HT-29 (cell line): ENCODE measurements at places on chromosomes 12 and 14.
A peak's percentile ranks its signal among the peaks of the same experiment; 100 is the strongest.

DNA sequence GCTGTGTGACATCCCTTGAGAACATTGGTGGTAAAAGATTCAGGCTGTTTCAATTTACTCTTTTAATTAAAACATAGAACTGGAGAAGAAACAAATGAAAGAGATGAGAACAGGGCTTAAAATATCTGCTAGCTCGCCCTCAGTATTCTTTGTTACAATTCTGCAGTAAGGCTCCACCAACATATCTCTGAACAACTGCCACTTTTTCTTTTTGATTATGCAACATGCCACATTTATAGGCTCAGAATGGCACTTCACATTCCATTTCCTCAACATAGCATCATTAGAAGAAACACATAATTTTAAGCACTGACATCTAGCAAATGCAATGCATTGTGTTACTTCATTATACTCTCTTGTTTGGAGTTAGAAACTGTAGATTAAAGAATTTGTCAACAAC lies 1315.2 kb downstream of the LRFN5 start:
- no peak for DNase-seq

DNA sequence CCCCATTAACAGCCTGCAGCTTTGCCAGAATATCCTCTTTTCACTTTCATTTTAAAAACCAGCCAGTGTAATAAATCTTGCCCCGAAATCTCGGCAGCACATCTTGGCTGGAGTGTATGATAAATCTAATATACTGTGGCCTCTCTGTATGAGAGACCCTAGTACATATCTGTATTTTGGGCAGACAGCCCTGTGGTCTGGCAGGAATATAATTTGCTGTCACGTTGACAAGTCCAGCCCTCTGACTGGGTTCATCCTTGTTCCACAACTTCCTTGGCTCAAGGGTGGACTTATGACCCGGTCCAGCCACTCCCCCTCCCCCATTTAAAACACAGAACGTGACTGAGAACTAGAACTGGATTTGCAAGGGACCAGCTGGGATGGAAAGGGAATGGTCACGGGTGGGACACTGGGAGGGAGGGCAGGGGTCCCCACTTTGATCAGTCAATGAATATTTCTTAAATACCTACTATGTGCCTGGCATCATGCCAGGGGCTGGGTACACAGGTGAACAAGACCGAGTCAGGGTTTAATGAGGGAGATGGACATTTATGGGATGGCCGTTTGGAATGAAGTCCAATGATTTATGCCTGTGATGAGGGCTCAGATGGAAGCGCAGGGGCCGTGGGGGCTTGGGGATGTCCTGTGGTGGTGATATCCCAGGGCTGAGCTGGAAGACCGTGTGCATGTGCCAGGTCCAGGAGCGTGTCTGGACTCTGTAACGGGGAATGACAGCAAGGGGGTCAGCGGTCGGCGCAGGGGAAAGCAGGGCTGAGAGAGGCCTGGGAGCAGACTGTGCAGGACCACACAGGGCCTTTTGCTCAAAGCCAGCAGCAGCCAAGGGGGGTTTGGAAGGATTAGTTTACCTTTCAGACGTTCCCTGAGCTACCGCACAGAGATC lies 190.5 kb downstream of the PHETA1 start:
- no peak for DNase-seq

GRCh38 chr12:62006076-62006732 lies 254.0 kb upstream of the USP15 start:
- DNase-seq = peak; percentile 54

- no peak for DNase-seq
Measured at GRCh38 chr14:51167587-51168214, 72.3 kb upstream of the TMX1 start.

DNA sequence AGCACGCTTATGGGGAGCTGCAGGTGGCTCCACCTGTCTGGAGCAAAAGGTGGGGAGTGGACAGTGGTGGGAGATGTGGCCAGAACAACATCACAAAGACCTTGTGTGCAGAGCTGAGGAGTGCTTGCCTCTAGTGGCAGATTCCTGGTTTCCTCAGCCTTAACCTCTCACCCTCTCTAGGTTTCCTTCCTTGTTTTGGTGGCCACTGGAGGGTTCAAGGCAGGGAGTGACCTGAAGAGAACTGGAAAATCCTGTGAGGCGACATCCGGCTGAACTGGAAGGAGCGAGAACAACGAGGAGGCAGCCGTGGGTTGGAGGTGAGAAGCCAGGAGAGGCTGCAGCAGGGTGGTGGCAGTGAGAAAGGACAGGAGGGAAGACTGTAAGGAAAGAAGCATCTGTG lies 6.3 kb upstream of the FLVCR2 start:
- DNase-seq = peak; percentile 37

DNA sequence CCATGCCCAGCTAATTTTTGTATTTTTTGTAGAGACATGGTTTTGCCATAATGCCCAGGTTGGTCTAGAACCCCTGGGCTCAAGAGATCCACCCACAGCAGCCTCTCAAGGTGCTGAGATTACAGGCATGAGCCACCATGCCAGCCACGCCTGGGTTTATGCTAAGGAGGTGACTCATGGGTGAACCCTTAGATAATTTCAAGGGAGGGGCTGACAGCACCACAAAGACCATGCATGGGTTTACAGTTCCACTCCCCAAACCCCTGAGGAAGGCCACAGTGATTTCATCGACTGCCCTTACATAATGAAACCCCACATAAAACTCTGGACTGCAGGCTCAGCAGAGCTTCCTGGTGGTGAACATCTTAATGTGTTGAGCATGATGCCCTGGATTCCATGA lies 33.7 kb downstream of the TMEM132D start:
- no peak for DNase-seq

DNA sequence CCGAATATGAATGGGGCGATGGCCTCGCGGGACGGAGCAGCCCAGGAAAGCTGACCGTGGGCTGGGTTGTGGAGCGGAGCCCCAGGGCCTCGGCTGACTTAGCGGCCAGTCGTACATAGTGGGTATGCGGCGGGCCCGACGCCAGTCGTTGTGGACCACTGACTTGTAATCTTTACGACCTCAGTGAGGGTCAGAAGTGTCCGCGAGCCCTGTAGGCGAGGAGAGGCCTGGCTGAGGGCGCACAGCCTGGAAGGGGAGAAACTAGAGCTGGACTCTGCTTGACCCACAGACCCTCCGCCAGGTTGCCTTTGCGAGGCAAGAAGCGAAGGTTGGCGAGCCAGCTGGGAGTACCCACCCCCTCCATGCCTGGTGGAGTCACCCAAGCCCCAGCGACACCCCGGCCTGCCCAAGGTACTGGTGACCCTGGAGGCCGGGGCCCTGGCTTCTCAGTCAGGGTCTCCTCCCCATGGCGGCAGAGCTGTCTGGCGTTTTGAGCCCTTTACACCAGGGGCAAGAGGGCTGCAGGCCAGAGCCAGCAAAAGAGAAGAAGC lies 15.6 kb upstream of the DYNC1H1 start:
- DNase-seq = no peak

- no peak for DNase-seq
Measured at GRCh38 chr12:15558915-15559528, 230.2 kb downstream of the EPS8 start.

DNA sequence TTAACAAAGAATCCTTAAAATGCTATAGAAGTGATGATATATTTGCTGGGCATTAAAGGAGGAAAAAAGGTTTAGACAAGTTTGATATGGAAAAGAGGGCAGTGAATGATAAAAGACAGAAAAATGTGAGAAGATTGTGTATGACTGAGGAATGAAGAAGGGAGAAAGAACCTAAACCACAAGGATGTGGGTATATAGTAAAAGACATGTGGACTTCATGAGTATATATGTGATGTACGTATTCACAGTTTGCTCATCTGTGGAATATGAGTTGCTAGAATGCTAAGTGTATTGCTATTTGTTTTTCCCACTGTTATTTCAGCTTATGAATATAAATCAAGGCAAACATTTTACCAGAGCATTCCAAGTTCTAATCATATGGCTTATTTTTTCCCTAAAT lies 2.1 kb upstream of the SLC16A7 start:
- no peak for DNase-seq

- no peak for DNase-seq
Measured at GRCh38 chr12:72136792-72137191, 135.4 kb upstream of the TRHDE start.

- no peak for DNase-seq
Measured at GRCh38 chr12:108547686-108548085, 13.3 kb downstream of the SART3 start.

DNA sequence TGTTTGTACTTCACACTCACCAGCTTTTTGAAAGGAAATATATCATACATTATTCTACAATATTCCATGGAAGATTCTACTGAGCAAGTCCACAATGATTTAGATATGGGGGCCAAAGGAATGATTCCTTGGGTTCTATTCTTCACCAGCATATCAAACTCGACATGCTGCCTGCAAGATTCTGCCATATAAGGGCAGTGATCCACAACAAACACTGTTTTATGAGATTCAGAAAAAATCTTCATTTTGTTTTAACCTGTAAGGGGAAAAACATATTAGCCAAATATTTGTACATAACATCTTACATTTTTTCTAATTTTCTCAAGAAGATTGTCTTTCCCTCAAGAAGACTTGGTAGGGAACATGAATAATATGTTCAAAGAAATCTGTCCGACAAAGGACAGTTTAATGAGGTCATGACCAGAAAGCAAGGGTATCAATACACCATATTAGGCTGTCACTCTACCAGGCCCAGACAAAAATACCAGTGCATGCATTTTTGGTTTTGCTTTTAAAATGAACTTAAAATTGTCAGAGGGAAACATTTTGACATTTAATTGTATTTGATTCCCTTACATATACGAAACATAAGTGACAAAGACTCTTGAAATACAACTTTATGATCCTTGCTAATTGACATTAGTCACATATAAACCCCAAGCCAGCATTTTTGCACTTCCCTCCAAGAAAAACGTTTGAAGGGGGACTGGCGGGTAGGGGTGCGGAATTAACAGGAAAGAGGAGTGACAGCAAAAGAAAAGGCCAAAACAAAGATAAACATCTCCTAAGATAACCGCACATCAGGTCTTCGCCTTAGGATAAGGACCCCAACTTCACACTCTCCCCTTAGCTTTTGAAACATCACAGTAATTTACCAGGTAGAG lies 980 bp downstream of the INTS13 start:
- peak; percentile 22 for DNase-seq

- no peak for DNase-seq
Measured at GRCh38 chr12:93896427-93896826, 219.3 kb downstream of the CRADD start.

- DNase-seq = no peak
Measured at GRCh38 chr14:79165471-79166090, 995.4 kb downstream of the NRXN3 start.

DNA sequence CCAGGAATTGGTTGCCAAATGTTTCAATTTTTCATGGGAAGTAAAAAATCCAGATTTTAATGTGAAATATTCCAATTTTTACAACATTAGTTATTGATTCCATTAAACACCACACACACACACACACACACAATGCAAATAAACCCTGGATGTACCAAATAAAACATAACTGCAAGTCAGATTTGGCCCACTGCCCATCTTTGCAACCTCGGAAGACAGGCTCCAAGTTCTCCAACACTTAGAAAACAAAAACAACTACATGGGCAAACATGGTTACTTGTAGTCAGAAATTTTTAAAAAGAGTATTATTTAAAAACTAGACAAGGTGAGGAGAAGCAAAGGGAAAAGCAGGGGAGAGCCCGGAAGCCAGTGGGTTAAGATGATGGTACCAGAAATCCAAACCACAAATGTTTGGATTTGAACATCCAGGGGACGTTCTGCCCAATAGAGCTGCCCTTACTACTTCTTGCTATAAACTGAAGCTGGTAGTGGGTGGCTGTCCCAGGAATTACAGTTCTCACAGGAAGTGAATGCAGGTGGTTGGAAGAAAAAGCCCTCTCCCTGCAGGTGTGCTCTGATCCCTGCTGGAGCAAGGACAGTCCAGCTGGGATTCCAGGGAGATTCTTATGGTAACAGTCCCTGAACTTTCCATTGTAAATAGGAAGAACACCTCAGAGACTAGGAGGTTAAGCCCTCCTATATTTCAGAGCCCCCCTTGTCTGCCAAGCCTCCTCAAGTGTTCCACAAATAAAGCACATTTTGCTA lies 111.7 kb downstream of the SLC25A21 start:
- no peak for DNase-seq

DNA sequence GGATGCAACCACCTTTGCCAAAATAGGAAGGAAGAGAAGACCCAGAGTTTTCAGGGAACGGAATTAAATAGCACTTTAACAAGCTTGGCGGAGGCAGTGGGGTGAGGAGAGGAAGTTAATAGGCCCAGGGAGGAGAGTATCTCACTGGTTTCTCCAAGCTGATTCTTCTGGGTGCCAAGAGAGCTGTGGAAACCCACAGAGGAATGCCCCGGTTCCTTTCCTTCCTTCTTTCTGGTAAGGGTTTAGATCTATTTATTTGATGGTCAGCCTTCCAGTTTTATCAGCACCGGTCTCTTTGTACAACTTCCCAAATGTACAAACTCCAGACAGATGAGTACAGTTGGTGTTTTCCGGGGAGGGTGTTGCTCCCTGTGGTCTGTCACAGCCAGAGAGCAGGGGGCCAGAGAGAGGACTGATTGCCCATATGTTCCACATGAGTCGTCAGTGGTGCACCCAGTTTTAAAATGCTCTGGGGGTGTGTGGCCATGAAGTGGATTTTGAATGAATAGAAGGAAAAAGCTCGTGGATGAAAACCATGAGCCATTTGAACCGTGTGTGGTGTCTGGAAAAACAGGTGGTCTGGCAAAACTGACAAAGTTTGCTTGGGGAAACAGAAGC lies 26.6 kb downstream of the PRKCH start:
- DNase-seq = no peak

DNA sequence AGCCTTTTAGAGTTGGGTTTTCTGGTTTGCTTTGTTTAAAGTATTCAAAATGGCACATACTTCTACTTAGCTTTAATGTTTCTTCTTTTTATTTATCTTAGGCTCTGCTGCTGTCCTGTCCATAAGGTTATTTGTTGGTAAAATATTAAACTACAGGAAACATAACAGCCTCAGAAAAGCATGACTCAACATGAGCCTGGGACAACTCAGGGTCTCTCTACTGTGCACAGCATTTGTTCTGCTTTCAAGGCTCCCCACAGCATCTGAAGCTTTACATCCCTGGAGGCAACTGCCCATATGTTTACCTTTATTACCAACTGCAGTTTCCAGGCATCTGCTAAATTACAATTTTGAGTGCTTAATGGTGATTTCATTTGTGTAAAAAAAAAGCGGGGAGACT lies 954.2 kb upstream of the FBXO33 start:
- no peak for DNase-seq

GRCh38 chr12:130011611-130012385 lies 108.0 kb upstream of the TMEM132D start:
- DNase-seq = no peak

- no peak for DNase-seq
Measured at GRCh38 chr12:106285982-106286381, 16.6 kb upstream of the TCP11L2 start.

- no peak for DNase-seq
Measured at GRCh38 chr14:104891664-104892530, 26.8 kb downstream of the CEP170B start.

GRCh38 chr12:96980991-96981414 lies 73.9 kb downstream of the NEDD1 start:
- DNase-seq = no peak

- DNase-seq = peak; percentile 23
Measured at GRCh38 chr12:10718279-10718821, 4.8 kb downstream of the YBX3 start.

GRCh38 chr12:57479376-57480115 lies at the start of gene ARHGAP9:
TSS of gene ARHGAP9 (minus strand) at chr12:57479866. CDS start at chr12:57479406, 460 bp downstream.
- DNase-seq = no peak
